ENCODE measurements at places on chromosomes 2 and 18.

DNA sequence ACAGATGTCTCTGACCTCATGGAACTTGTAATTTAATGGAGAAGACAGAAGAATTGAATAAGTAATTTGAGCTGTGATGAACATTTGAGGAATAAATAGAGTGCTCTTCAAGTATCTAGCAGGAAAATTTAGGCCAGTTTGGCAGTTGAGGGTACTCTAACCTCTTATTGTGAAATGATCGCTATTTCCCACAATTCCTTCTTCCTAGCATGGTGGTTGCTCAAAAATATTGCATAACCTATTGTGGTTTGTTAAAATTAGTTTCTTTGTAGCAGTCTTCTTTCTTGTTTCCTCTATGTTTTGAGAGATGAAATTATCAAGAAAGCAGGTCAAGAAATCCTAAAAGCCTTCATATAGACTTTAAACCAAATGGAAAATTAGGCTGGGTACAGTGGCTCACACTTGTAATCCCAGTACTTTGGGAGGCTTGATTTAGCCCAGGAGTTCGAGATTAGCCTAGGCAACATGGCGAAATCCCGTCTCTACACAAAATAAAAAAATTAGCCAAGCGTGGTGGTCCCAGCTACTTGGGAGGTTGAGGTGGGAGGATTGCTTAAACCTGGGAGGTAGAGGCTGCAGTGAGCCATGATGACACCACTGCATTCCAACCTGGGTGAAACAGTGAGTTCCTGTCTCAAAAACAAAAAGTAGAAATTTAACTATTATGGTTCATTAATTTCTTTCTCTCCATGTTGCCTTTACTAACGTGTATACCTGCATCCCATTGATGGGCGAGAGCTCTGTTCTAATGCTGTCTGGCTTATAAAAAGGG, 58.7 kb downstream of the RBKS start:
- DNase-seq = no peak

DNA sequence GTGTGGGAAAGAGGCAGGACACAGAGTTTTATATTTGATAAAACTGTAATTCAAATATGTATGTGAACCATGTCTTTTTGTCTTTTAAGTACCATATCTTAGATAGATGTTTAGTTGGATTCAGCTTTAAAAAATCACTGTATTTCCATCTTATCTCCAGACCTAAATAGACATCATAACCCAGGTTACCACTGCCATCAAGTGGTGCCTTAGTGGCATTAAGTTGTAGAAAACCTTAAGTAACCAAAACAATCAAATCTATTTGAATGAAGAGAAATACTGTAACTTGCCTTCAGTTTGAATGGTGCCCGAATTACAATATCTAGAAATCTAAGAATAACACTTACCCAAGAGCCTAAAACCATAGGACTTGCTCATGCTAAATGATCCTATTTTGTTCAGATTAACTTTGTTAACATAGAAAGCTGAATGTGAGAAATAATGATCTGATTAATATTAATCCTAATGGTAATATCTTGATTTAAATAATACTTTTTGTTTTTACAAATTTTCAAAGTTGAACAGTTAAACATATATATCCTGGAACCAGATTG, 92.5 kb upstream of the MAP2 start:
- no peak for DNase-seq

DNA sequence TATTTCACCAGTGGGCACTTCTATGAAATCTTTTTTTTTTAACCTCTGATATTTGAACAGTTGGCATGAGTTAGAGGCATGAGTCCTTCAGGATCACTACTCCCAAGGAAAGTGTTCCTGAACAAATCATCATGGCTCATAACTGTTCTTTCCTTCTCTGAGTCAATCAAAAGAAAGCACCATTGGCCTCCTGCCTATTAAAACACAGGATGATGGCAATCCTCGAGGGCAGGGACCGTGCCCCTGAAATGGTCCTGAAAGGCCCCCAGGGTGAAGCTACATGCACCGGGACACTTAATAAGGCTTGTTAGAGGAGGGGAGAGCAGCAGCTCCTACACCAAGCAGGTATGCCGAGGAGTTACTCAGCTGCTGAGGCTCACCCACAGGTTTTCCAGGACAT, 43.5 kb downstream of the SLC14A2 start:
- DNase-seq = no peak

DNA sequence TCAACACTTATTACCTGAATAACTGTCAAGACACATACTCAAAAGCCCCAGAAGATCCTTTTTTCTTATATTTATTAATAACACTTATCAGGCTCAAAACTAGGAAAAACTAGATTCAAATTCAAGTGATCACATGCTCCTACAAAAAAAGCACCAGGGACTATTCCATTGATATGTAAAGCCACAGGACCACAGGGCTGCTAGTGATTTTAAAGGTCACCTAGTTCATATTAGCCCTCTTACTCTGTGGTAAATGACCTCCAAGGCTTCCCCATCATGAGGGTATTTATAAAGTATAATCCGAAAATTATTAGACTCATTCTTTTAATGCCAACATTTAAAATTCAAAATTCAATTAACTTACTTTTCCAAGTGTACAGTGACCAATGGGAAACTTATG, 52.5 kb downstream of the LRPPRC start:
- DNase-seq = no peak

- no peak for DNase-seq
Measured at GRCh38 chr2:227861011-227861410, 10.4 kb upstream of the DAW1 start.

GRCh38 chr2:80019571-80020460, 284.7 kb downstream of the LRRTM1 start:
- DNase-seq = no peak

DNA sequence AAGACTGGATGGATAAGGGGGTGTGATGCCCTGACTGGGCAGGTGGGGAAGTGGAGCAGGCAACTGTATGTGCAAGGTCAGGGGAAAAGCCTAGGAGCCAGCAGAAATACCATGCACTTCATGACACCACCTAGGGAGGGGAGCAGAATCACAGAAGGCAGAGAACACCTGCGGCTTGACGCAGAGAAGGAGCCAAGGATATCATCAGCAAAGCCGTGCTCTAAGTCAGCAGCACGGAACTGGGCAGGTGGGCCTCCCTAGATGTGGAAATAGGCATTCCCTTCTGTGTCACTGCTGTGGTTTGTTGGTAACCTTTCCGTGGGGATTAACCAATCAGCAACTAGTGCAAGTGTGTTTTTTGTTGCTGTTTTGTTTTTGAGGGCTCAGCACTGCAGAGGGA, 41.3 kb downstream of the HDLBP start:
- no peak for DNase-seq

DNA sequence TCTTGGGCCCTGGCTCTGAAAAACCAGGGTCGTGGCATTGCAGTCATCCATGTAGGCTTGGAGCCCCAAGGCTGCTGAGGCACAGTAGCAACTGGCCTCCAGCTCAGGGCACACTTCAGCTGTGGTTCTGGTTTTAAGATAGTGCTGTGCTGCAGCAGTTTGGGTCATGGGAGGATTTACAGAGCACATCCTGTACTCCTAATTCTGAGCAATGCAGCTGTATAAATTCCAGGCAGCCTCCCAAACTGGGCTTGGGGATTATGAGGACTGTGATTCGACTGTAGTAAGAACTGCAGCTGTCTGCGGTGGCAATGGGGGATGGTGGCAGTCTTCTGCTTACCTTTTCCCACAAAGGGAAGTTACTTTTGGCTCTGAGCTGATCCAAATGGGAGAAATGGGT, 536.3 kb upstream of the GCFC2 start:
- no peak for DNase-seq

GRCh38 chr18:79425569-79425886, 29.8 kb downstream of the NFATC1 start:
- no peak for DNase-seq

GRCh38 chr2:33583194-33583938, 15.7 kb downstream of the FAM98A start:
- no peak for DNase-seq
